Hematopoietic multipotent progenitor cell treated with erythropoietin and hydrocortisone succinate and interleukin-3 and kit ligand, for 6 days (in vitro differentiated cells): ENCODE measurements at places on chromosomes 2 and 18.

GRCh38 chr2:135800513-135801460, 36.2 kb downstream of the LCT start:
- DNase-seq: no peak

GRCh38 chr2:126891681-126892500, 6.8 kb upstream of the TEX51 start:
- no peak for DNase-seq

- no peak for DNase-seq
These were observed 88.4 kb upstream of the SP3 start for GRCh38 chr2:174053355-174054151.

DNA sequence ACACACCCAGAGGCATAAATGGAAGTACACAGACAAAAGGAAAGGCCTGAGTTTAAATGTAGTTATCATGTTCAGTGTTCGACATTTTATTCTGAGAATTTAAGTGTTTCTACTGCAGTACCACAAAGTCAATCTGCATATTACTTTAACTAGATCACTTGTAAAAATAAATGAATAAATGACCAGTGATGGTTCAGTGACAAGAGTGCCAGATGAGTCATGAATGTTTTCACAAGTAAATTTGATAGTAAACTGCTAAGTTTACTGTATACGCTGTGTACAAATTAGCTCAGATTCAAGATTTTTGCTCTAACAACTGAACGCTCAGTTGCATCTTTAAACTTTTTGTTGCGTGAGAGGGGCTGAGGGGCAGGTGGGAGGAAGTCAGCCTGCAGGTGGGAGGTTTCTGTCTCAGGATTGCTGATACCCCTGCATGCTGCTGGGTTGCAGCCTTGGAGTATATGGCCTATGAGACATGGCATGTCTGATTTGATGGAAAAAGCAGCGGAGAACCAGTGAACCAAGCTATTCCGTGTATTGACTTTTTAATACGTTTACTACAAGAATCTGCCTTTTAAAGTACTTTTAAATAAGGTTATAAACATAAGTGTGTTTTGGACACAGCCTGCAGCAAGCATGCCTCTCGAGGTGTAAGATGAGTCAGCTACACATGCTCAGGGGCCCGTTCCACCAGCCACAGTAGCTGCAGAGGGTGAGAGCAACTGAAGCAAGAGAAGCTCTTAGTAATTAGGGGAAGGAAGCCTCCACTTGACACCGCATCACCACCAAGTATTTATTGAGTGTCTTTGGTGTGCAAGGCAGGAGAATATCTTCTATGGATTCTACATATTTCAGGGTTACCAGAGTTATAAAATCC, 245.1 kb downstream of the NEDD4L start:
- DNase-seq: no peak

DNA sequence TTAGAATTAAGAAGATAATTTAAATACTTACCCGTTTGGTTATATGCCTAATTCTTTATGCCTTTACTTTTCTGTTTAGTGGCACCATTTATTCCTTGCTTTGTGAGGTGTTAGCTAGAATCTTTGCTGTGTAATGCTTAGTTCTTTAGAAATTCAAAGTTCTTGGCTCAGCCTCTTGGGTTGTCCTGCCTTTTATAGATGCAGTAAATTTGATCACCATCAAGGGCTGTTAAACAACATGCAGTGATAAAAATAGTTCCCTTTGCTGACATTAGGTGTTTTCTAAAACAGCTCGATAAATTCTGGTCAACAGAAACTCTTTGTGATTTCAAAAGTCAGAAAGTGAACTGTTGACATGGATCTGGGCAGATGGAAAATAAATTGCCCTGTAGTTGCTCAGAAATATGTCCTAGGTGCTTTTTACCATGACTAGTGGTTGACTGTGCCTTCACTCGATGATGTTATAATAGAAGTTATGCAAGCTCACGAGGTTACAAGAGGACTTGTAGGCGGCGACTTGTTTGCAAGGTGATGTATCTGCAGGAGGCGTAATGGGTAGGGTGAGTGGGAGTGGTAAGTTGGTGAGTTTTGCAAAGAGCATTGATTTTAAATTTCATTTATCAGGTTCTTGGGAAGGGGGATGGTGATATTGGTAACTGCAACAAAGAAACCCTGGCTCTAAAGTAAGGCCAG, 52.1 kb downstream of the LRRTM1 start:
- no peak for DNase-seq

- no peak for DNase-seq
These were observed 443.7 kb downstream of the BCL11A start for GRCh38 chr2:60109744-60110143.

DNA sequence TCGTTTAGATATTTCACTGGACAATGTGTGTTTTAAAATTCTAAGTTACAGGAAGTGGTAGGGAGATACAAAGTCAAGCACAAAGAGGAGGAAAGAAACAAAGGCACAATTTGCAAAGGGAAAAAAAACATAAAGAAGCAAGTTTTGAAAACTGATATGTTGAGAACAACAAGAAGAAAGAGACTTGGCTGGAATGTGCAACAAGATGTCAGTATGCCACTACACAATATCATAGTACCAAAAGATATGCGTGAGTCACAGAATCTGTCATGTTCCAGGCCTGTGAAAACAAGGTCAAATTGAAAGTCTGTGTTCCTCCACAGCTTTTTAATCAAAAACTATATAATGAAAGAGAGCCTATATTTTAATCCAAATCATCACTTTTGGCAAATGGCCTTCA, 12.0 kb downstream of the EXOC6B start:
- no peak for DNase-seq

DNA sequence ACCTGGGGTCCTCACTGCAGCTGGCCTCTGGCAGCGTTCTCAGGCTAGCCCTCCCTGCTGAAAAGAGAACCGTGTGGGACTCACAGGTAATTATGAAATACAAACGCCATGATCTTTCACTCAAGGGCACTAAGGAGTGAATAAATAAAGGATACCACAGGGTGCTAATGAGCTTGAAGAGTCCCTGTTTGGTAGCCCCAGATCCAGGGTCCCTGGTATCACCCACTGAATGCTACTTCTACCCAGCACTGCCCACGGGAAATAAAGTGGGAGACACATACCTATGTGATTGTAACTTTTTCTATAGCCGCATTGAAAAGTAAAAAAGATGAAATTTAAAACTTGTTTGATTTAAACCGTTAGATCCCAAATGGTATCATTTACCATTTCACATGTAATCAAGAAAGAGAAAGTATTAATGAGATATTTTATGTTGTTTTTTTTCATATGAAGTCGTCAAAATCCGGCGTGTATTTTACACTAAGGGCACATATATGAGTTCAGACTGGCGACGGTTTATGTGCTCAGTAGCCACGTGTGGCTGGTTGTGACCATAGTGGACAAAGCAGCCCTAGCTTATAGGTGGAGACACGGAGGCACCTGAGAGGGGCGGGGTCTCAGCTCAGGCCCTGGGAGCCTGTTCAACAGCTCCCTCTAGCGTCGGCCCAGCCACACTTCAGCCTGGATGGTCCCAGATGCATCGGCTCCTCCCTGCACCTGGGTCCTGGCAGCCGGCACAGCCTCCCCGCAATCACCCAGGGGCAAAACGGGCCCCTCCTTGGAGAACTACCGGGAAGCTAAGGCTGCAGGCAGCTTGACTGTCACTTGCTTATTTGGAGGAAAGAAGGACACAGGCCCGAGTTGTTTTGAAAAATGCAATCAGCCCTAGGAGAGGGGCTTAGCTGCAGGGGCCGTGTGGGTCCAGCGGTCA, 39.2 kb downstream of the ODC1 start:
- DNase-seq: peak; percentile 87

DNA sequence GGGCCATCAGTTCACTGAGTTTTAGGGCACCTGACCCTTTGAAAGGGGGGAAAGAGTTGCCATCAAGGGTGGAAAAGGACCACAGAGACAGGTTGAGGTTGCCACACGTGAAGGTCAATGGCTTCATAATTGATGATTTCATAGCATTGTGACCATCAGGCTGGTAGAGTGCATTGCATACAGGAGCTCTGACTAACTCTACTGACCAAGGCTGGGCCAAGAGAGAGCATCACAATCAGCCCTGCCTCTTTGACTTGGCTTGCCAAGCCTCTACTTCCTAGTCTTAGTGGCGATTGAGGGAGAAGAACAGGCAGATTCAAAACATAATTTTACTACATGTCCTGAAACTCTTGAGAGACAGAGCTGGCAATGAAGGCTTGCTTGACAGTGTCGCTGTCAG, 5.8 kb upstream of the TNP1 start:
- no peak for DNase-seq
